Astrocyte (in vitro differentiated cells and primary cell): ENCODE measurements at places on chromosomes 12 and 14. TPM values are rescaled to one million over a fixed set of nuclear protein-coding genes. Genes with fewer than 3 reads are reported as not detected.

RTRAF gene
- total RNA-seq: 213 and 224 TPM in 2 replicates

ZNF891 gene
- total RNA-seq: 1.2 TPM in 2 replicates

- H3K4me1 ChIP-seq: peaks cover 58% of the 10 kb centered on the region
- peaks cover 10% of the 10 kb centered on the region for H3K36me3 ChIP-seq
- H3K27me3 ChIP-seq: no peaks in the 10 kb centered on the region
- no peak overlapping the region for H3K4me3 ChIP-seq
Observed at GRCh38 chr12:111413442-111414086, 7.8 kb downstream of the SH2B3 start.

DNA sequence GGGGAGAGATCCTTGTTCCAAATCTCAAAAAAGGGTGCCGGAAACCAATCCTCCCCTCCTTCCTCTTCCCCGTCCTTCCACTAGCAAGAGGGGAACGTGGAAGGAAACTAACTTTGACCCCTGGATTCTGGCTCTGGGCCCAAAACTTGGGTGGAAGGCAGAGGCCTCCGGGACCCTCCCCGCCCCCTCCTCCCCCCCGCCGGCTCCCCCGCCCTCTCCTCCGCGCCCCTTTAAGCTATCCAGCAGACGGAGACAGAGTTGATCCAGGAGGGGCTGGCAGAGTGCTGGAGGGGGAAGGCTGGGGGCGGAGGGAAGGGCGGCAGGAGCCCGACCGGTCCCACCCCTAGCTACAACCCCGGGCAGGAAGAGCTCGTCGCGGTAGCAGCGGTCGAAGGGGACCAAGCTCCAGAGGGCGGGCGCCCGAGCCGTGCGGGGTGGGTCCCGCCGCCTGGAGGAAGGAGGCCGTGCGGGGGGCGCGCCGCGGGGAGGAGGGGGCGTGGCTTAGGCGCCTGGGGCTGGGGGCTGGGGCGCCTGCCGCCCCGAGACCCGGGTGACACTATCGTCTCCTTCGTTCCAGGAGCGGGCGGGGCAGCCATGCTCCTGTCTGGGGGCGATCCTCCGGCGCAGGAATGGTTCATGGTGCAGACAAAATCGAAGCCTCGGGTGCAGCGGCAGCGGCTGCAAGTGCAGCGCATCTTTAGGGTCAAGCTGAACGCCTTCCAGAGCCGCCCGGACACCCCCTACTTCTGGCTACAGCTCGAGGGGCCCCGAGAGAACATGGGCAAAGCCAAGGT is at the start of gene NYNRIN:
Gene NYNRIN, plus strand, starts transcription at position 351 of the 794 bp plus-strand sequence. Its CDS starts 244 bp downstream, at position 595.
- peak; percentile 16 for DNase-seq
- H3K27ac ChIP-seq: no peak within 1 kb of the TSS
- no peaks in the 10 kb centered on the region for H3K27me3 ChIP-seq
- no peaks in the 10 kb centered on the region for H3K36me3 ChIP-seq

ANO2 gene
- 0.17 and 0.93 TPM in 2 replicates for total RNA-seq

SRRM4 gene
- total RNA-seq: 0.30 and 0.46 TPM in 2 replicates

DNA sequence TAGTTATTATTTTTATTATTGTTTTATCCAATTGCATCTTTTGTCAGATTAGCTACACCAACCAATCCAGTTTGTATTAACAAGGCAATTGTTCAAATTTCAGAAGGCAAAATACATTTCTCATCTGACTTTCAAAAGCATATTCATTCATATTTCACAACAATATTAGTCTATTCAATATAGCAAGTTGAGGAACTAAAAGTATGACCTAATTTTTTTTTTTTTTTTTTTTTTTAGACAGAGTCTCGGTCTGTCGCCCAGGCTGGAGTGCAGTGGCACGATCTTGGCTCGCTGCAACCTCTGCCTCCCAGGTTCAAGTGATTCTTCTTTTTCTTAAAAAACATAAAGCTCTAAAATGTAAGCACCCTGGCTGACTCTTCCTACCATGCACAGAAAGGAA is 17.3 kb downstream of the COX14 start:
- H3K36me3 ChIP-seq: peaks cover 42% of the 10 kb centered on the region
- H3K27me3 ChIP-seq: no peaks in the 10 kb centered on the region
- H3K27ac ChIP-seq: no peak overlapping the region
- DNase-seq: no peak

- no peak overlapping the region for H3K27ac ChIP-seq
- H3K36me3 ChIP-seq: no peaks in the 10 kb centered on the region
- H3K4me3 ChIP-seq: no peak overlapping the region
- no peak for DNase-seq
Observed at GRCh38 chr12:126347421-126347820, 1282.2 kb downstream of the AACS start.

DNA sequence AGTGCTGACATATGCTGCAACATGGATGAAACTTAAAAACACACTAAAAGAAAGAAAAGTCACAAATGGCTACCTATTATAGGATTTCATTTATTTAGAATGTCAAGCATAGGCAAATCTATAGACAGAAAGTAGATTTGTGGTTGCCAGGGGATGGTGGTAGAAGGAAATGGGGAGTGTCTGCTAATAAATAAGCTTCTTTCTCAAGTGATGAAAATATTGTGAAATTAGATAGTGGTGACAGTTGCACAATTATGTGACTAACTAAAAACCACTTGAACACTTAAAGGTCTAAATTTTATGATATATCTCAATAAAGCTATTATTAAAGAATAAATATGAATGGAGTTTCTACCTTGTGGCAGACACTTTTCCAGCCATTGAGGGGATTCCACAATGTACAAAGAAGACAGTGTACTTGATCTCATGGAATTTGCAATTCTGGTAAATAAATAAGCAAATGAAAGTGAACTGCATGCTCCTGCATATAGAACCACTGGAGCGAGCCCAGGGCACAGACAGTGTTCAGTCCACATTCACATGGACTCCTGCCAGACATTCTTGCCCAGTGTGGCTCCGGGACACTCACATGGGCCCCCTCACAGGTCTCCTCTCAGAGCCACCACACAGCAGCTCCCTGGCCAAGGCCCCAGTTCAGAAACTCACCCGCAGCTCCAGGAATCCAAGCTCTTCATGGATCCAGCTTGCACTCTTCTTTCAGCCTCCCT is 107.1 kb upstream of the ARID2 start:
- H3K27me3 ChIP-seq: peaks cover 6% of the 10 kb centered on the region
- H3K36me3 ChIP-seq: no peaks in the 10 kb centered on the region
- no peak overlapping the region for H3K4me3 ChIP-seq

ACTN1 gene
- total RNA-seq: 1,163 and 1,186 TPM in 2 replicates

- H3K4me1 ChIP-seq: peaks cover 52% of the 10 kb centered on the region
- peak overlapping the region; percentile 72 for H3K27ac ChIP-seq
- H3K4me3 ChIP-seq: no peak overlapping the region
- H3K27me3 ChIP-seq: no peaks in the 10 kb centered on the region
- peak; percentile 97 for DNase-seq
Observed at GRCh38 chr12:96233939-96234461, 39.8 kb downstream of the ELK3 start.

- no peaks in the 10 kb centered on the region for H3K27me3 ChIP-seq
- no peak overlapping the region for H3K27ac ChIP-seq
- H3K36me3 ChIP-seq: no peaks in the 10 kb centered on the region
- peaks cover 4% of the 10 kb centered on the region for H3K4me1 ChIP-seq
Observed at GRCh38 chr14:65277027-65277426, 135.5 kb upstream of the FUT8 start.

DNA sequence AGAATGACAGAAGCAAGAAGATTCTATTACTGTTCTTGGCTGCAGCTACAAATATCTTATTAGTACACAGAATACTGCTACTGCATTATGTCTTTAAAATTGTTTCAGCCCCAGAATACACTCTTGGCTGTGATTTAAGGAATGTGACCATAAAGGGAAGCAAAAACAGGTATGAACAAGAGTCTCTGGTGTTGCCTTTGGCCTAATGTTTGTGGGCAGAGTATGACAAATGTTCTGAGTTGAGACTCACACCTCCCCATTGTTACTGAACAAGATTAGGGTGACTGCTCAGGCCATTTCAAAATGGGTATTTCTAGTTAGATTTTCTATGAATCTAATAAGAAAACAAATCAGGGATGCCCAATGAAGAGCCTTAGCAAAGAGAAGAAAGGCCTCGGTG is 28.5 kb downstream of the TTC6 start:
- peak overlapping the region; percentile 27 for H3K27ac ChIP-seq
- H3K4me1 ChIP-seq: peaks cover 8% of the 10 kb centered on the region
- peak; percentile 3 for DNase-seq
- H3K36me3 ChIP-seq: no peaks in the 10 kb centered on the region
- H3K4me3 ChIP-seq: no peak overlapping the region
- no peaks in the 10 kb centered on the region for H3K27me3 ChIP-seq

GARIN6 gene
- not detected in 2 replicates for total RNA-seq

DNA sequence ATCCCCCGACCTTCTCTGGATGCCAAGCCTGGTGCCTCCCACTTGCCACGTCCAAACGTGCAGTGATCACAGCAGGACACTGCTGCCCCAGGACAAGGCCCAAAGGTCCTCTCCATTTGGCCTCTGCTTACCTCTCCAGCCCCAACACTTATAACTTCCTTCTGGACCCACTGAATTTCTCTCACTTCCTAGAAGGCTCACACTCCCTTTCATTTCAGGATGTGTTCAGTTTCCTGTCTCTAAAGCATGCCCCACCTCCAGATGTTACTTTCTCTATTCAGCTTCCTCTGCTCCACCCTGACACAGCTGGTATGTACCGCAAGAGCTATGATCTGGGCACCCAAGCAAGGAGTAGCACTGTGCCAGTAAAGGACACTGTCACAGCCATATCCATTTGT is 33.0 kb downstream of the CDKL1 start:
- no peaks in the 10 kb centered on the region for H3K4me1 ChIP-seq
- H3K27ac ChIP-seq: no peak overlapping the region
- H3K27me3 ChIP-seq: no peaks in the 10 kb centered on the region
- H3K36me3 ChIP-seq: no peaks in the 10 kb centered on the region
- no peak overlapping the region for H3K4me3 ChIP-seq

- H3K27ac ChIP-seq: no peak overlapping the region
- no peaks in the 10 kb centered on the region for H3K36me3 ChIP-seq
- H3K4me1 ChIP-seq: no peaks in the 10 kb centered on the region
- DNase-seq: no peak
Observed at GRCh38 chr12:99713946-99714520, 66.5 kb downstream of the GARIN6 start.

OAS1 gene
- 132 and 149 TPM in 2 replicates for total RNA-seq

- no peak overlapping the region for H3K27ac ChIP-seq
- peaks cover 11% of the 10 kb centered on the region for H3K4me1 ChIP-seq
- H3K27me3 ChIP-seq: no peaks in the 10 kb centered on the region
Observed at GRCh38 chr14:63496837-63497400, 46.3 kb downstream of the PPP2R5E start.

GRCh38 chr14:53767566-53767965 is 189.1 kb downstream of the BMP4 start:
- H3K4me1 ChIP-seq: no peaks in the 10 kb centered on the region
- H3K27me3 ChIP-seq: no peaks in the 10 kb centered on the region
- peak; percentile 33 for DNase-seq
- no peak overlapping the region for H3K27ac ChIP-seq
- H3K4me3 ChIP-seq: no peak overlapping the region

DNA sequence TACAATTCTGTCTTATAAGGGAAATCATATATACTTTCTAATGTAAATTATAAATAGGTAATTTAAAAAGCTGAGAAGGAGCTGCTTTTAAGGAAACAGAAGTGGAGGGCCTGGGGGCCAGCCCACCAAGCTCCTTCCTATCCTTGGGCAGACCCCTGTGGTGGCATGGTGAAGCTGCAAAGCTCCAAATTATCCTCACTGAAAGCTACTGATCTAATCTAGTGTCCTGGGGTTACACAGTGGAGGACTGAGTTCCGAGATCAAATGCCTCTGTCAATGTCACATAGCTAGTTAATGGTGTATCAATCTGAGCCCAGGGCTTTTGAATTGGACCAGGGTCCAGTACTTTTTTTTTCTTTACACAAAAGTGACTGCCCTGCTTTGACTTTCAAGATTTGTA is 355.4 kb downstream of the CEP128 start:
- no peaks in the 10 kb centered on the region for H3K27me3 ChIP-seq
- peak overlapping the region; percentile 10 for H3K27ac ChIP-seq
- no peak for DNase-seq
- H3K4me1 ChIP-seq: peaks cover 10% of the 10 kb centered on the region

- H3K27me3 ChIP-seq: no peaks in the 10 kb centered on the region
- H3K4me3 ChIP-seq: no peak overlapping the region
- no peak for DNase-seq
- no peak overlapping the region for H3K27ac ChIP-seq
Observed at GRCh38 chr12:111728795-111729194, 37.9 kb upstream of the ALDH2 start.

GRCh38 chr12:113244047-113244460 is 22.8 kb downstream of the TPCN1 start:
- no peak for DNase-seq
- H3K4me3 ChIP-seq: no peak overlapping the region
- H3K27me3 ChIP-seq: no peaks in the 10 kb centered on the region
- H3K27ac ChIP-seq: no peak overlapping the region

DNA sequence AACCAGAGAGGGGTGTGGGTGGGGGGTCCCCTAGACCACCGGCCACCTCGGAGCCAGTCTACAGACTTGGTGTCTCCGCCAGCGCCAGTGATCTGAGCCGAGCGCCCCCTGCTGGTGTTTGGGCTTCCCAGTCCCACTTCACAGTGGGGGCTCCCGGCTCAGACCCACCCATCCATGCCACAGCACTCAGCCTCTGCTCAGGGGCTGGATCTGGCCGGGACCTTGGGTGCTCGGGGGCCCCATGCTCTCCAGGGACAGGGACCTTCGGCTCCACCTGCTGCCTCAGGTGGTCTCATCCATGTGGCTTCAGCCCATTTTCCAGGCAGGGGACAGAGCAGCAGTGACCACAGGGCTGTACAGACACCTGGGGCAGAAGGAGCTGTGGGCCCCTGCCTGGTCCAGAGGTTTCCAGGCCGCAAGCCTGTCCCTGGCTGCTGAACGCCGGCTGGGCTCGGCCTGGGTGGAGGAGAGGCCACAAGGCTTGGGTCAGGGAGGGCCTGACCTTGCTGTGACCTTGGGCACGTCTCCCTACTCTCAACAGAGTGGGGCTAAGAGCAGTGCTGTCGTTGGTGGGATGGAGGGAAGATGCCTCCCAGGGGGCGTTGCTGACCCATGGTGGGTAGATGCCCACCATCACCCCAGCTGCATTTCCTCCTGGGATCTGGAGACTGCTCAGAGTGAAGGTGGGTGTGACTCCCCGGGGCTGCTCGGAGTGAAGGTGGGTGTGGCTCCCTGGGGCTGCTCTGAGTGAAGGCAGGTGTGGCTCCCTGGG is 86.3 kb downstream of the KIF26A start:
- H3K27ac ChIP-seq: no peak overlapping the region
- H3K4me1 ChIP-seq: no peaks in the 10 kb centered on the region
- no peaks in the 10 kb centered on the region for H3K27me3 ChIP-seq

- H3K4me1 ChIP-seq: no peaks in the 10 kb centered on the region
- no peaks in the 10 kb centered on the region for H3K36me3 ChIP-seq
- H3K27me3 ChIP-seq: peaks cover 4% of the 10 kb centered on the region
- no peak overlapping the region for H3K4me3 ChIP-seq
- no peak overlapping the region for H3K27ac ChIP-seq
Observed at GRCh38 chr14:77206877-77207389, 25.3 kb downstream of the TMEM63C start.
